ENCODE measurements at places on chromosomes 1 and 21.

DNA sequence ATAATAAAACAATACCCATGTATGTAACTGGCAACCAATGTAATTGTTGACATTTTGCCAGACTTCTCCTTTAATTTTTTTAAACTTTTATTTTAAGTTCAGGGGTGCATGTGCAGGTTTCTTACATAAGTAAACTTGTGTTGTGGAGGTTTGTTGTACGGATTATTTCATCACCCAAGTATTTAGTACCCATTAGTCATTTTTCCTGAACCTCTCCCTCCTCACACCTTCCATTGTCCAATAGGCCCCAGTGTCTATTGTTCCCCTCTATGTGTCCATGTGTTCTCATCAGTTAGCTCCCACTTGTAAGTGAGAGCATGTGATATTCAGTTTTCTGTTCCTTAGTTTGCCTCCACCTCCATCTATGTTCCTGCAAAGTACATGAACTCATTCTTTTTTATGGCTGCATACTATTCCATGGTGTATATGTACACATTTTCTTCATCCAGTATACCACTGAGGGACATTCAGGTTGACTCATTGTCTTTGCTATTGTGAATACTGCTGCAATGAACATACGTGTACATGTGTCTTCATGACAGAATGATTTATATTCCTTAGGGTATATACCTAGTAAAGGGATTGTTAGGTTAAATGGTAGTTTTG, 6.7 kb downstream of the DEPDC1 start:
- DNase-seq = no peak

- DNase-seq = no peak
These were observed 44.6 kb downstream of the SLX9 start for GRCh38 chr21:44984428-44984791.

- no peak for DNase-seq
These were observed 363.9 kb downstream of the RPS6KC1 start for GRCh38 chr1:213414911-213415310.

DNA sequence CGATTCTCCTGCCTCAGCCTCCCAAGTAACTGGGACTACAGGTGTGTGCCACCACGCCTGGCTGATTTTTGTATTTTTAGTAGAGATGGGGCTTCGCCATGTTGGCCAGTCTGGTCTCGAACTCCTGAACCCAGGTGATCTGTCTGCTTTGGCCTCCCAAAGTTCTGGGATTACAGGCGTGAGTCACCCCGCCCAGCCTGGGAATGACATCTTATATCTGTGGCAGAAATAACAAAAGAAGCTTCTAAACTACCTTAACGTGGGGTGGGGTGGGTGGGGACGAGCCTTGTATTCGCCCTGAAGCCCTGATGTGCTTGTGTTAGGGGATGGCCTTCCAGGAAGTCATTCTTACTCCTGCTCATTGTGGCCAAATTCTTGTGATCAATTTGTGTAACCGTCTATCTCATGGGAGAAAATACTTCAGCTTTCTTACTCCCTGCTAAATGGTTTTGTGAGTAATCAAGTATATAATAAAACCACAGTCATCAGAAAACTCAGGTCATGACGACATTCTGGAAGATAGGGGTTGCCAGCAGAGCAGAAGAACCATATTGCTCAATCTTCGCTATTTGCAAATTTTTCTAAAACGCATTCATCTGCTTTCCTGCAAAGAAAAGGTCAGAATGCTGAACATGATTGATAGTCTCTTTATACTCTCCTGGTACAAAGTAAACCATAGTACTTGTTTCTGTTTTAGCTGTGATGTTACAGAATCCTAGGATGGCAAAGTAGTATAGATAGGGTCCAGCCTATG, 63.2 kb downstream of the DIRAS3 start:
- DNase-seq = no peak

DNA sequence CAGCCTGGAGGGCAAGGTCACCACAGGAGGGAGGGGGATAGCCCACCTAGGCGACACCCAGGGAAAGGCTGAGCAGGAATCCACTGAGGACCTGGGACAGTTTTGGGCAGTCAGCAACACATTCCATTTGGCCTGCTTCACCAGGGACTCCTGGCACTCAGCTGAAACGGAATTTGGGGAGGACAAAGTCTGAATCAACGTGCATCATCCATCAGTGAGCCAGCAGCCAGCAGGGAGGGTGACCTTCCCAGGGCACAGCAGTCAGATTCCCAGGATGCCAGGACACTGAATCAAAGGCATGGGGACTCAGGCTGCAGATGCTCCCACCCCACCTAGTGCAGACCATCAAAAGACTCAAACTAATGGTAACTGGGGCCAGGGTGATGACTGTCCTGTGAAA, 4.6 kb downstream of the SH3BP5L start:
- no peak for DNase-seq

GRCh38 chr1:82160903-82161302, 360.2 kb downstream of the ADGRL2 start:
- peak; percentile 40 for DNase-seq

DNA sequence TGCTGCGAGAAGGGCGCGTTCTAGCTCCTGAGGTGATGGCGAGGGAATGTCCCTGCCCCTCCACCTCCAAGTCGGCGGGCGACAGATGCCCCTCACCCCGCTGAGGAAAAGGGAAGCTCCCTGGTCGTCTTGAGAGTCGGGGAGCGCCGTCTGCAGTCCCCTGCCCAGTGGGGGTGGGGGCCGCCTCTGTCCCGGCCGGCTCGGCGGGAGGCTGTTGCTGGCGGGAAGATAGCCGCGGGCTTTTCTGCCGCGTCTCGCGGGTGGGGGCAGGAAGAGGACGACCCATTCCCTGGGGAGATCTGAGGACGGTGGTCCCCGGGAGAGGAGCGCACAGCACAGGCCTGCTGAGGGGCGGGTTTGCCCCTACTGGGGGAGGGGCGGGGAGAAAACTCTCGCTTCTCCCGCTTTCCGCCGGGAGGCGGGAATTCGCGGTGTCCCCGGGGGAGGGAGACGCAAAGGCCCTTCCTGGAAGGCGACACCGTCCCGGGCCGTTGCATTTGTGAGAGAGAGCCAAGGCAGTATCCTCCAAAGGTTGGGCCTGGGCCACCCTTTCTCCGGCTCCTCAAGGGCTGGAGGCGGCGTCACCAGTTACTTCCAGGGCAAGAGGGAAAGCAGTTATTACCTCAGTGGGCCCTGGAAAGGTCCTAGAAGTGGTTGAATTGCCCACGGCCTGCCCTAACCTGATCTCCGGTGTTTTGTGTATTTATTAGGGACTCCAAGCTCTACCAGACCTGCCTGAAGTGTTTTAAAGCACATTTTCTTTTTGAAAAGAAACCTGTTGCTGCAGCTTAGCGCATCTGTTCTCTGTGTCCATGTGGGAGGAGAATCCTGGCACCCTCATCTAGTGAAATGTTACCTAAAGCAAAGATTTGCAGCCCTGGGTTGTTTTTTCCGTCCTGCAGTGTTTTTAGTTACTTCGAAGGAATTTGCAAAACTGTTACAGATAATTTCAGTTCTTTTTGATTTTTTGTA, 648 bp downstream of the S100PBP start:
- peak; percentile 71 for DNase-seq

- no peak for DNase-seq
These were observed 128.6 kb downstream of the RIPK4 start for GRCh38 chr21:41638201-41638790.

DNA sequence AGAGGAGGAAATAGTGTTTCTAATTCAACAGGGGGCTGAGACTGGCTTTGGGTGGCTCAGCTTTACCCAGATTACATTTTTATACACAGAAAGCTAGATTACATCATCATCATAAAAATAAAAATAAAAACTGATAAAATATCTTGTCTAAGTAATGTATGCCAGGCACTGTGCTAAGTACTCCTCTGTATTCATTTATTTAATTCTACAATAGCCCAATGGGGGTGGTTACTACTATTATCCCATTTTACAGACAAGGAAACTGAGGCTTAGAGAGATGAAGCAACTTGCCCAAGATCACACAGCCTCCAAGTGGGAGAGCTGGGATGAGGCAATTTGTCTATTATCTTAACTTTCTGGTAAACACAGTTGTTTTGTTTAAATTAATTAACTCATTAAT, 62.3 kb upstream of the ECE1 start:
- no peak for DNase-seq

DNA sequence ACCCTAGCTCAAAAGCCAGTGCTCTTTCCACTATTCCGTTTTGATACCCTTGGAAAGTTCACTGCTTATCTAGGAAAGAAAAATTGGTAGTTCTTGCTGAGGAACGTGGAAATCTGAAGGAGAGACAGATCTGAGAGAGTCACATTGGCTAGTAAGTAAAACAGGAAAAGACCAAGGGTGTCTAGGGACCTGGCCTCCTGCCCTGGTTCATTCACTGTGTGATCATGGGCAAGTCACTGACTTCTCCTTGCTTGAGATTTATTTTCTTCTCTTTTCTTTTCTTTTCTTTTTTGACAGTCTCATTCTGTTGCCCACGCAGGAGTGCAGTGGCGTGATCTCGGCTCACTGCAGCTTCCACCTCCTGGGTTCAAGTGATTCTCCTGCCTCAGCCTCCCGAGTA, 90.8 kb downstream of the NFIA start:
- DNase-seq = no peak

DNA sequence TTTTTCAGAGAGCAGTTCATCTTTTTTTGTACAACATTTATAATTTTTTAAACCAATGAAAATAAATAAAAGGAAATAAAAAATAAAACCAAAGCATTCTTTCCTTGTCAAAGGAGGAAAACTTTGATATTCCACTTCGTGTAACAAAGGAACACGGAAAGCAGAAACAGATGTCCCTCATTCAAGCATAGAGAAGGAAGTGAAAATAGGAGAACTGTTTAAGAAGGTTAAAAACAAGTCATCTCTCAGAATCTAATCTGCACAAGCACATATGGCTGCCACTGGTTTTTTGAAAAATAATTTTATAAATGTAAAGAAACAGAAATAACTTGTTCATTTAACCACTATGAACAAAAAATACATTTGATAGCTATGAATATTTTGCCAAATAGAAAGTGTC, 35.9 kb upstream of the ZNF644 start:
- DNase-seq = no peak

GRCh38 chr1:55127827-55128343, 87.3 kb downstream of the USP24 start:
- DNase-seq = no peak

- no peak for DNase-seq
These were observed 252.5 kb downstream of the SIPA1L2 start for GRCh38 chr1:232377494-232377770.

- no peak for DNase-seq
These were observed 6.9 kb downstream of the PINK1 start for GRCh38 chr1:20640183-20640597.

- DNase-seq = no peak
These were observed at the start of gene MYOCOS for GRCh38 chr1:171622152-171622462. MYOCOS (plus strand) TSS chr1:171622243; CDS start chr1:171623884, 1,641 bp downstream.

- peak; percentile 91 for DNase-seq
These were observed at the start of gene LRRC42 for GRCh38 chr1:53946252-53947171. LRRC42 (plus strand) TSS chr1:53946350; CDS start chr1:53952000, 5,650 bp downstream.

- no peak for DNase-seq
These were observed 160.3 kb upstream of the HP1BP3 start for GRCh38 chr1:20947409-20947808.

GRCh38 chr1:98839840-98840239, 164.8 kb downstream of the PLPPR5 start:
- no peak for DNase-seq

DNA sequence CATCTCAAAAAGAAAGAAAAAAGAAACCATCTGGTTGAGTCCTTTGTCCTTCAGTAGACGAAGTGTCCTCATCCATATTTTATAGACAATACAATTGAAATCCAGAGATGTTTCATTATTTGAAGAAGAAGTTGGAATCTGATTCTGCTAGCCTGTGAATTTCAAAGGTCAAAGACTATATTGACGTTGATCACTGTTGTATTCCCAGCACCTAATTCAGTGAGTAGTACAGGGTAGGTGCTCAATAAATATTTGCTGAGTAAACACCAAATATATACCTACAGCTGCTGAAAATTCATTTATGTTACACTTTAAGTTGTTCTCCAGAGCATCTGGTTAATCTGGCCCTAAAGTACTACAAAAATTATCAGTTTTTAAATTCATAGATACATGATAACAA, 135.2 kb downstream of the CACNA1E start:
- no peak for DNase-seq

DNA sequence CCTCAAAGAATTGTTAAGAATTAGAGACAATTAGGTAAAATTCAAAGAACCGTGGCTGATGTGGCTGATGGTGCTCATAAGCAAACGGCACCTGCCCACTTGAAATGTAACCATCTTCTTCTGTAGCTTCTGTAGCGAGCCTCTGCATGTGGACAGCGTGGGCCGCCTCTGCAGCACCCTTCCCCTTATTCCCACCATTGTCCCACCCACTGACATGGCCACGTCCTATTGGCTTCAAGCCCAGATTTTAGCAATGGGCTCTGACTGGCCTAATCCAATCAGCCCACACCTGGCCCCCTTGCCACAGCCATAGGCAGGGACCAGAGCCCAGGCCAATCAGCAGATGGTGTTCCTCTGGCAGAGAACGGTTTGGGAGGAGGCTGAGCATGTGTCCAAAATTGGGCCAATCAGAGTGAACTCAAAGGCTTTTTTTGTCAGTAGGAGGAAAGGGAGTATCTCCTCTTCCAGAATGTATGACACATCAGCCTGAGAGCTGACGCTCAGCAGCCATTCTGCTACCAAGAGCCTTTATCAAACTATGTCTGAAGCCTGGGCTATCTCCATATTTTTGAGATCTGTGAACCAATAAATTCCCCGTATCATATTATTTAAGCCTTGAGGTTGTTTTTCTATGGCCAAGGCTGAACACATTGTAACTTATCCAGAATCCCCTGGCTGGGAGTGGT, 518.5 kb downstream of the SMYD3 start:
- no peak for DNase-seq

Data from NCI-H446 (cell line).